ENCODE measurements at places on chromosomes 4 and X. TPM values are rescaled to one million over a fixed set of nuclear protein-coding genes. Genes with fewer than 3 reads are reported as not detected.

TLR3 gene
- 2.4 TPM for total RNA-seq

APLN gene
- 0.06 TPM for total RNA-seq

GAB3 gene
- total RNA-seq, result 0.14 TPM

RBMXL3 gene
- not detected for total RNA-seq

SPACA5 gene
- not detected for total RNA-seq

PRKX gene
- 17.5 TPM for total RNA-seq

GLOD5 gene
- total RNA-seq, result not detected

ARX gene
- total RNA-seq, result not detected

HSFX2 gene
- total RNA-seq, result not detected

RGN gene
- total RNA-seq, result not detected

POU3F4 gene
- total RNA-seq, result not detected

MAGEA4 gene
- not detected for total RNA-seq

RNF212 gene
- total RNA-seq, result not detected

PCDH7 gene
- 38.1 TPM for total RNA-seq

ANK2 gene
- total RNA-seq, result 8.3 TPM

SPANXA1 gene
- not detected for total RNA-seq

CCDC120 gene
- total RNA-seq, result not detected

FHIP1A gene
- 8.7 TPM for total RNA-seq

MYOZ2 gene
- not detected for total RNA-seq

RTL3 gene
- total RNA-seq, result not detected

CABS1 gene
- not detected for total RNA-seq

IRS4 gene
- total RNA-seq, result not detected

GDI1 gene
- total RNA-seq, result 91.2 TPM

RADX gene
- 6.0 TPM for total RNA-seq

TEX13B gene
- not detected for total RNA-seq

NUDT6 gene
- total RNA-seq, result 37.7 TPM

ZNF732 gene
- total RNA-seq, result not detected

ARHGAP24 gene
- total RNA-seq, result 0.67 TPM

SPANXN3 gene
- total RNA-seq, result not detected

NLGN4X gene
- 36.6 TPM for total RNA-seq

LRP2BP gene
- total RNA-seq, result 0.14 TPM

PWWP3B gene
- total RNA-seq, result not detected
